ENCODE measurements at places on chromosomes 7 and 10.

GRCh38 chr10:122162671-122163173 is 108.4 kb upstream of the BTBD16 start:
- no peak for DNase-seq

DNA sequence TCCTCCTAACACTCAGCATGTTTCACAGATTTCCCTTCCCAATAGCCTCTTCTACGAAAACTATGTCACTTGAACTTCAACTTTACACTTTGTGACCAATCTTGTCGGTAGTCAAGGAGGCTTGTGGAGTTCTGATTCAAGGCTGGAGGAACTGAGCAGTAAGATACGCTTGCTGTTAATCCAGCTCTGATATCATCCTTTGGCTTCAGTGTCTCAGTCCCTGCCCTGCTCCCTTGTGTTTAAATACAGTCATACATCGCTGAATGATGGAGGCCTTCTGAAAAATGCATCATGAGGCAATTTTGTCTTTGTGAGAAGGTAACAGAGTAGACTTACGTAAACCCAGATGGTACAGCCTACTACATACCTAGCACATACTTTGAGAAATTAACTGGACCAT is 173.6 kb downstream of the RNF133 start:
- DNase-seq, result no peak

DNA sequence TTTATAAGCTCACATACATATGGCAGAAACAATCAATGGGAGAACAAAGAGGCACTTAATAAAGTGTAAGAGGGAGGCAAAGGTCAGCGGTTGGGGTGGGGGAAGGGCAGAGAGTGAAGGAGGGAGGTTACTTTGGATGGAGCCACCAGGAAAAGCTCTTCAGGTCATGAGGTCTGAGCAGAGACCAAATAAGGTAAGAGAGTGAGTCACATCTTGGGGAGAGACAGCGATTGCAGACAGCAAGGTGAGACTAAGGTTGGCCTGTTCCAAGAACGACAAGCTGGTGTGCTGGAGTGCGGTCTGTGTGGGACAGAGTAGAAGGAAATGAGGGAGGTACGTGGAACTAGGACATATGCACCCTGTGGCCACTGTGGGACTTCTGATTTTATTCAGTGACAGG is 74.3 kb upstream of the TOMM7 start:
- no peak for DNase-seq

DNA sequence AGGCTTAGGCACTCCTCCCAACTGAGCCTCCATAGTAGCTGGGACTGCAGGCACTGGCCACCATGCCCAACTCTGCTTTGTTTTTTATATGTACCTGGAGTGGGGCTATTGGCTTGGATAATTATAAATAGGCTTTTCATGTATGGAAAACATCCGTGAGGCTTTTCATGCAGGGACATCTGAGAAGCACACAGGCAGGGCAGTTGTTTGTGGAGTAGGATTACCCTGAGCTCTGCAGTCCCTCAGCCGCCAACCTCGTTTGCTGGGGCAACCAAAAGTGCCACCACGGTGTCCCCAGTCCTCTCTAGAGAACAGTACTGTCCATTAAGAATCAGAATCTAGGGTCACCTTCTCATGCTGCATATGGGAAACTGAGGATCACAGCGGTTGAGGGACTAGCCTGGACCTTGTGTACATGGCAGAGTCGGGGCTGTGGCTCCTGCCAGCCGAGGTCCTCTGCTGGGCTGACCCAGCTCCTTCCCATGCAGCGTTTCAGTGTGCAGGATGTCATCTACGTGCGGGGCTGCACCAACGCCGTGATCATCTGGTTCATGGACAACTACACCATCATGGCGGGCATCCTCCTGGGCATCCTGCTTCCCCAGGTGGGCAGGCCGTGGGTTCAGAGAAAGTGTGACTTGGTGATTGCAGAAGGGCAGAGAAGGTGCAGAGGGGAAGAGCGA is 54.5 kb downstream of the TSPAN15 start:
- DNase-seq, result no peak

DNA sequence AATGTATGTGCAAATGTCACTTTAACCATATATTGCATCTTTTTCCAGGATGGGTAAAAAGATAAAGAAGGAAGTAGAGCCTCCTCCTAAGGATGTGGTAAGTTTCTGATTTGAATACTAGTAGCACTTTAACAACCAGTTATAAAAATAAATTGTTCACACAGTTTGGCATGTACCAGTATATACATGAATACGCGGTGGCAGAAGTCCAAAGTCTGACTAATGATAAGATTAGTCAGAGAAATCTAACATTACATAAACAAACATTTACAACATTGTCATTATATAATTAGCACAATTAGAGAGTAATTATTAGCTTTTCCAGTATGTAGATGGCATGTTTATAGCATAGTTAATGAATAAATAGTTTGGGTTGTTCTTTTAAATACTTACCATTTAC is 4.1 kb downstream of the ARMC3 start:
- DNase-seq, result no peak

Measured in stimulated activated CD4-positive, alpha-beta T cell treated with anti-CD3 and anti-CD28 coated beads, Interleukin-1b, Interleukin-23, amount 100 ng/mL, for 1 hour (primary cell).